ENCODE measurements at places on chromosomes 5 and 9.

DNA sequence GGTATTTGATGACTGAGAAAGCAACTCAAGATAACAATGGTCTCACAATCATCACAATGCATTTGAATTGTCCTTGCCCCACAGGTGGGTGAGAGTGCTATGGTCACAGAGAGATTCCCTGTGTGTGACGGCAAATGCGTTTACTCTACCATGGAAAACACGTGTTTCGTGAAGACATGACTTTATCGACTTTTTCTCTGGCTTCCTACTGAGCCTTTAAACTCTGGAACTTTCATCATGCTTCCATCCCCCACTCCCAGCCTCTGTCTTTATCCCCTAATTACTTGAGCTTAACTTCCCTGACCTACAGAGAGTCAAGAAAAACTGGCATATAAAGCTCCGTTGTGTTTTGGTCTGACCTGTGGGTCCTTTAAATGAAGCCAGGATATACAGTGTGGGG, 414.1 kb upstream of the CLINT1 start:
- DNase-seq = peak; percentile 49

GRCh38 chr9:136364942-136365774, 1.6 kb upstream of the DNLZ start:
- DNase-seq = no peak

GRCh38 chr5:92580814-92581213, 1000.2 kb downstream of the NR2F1-AS1 start:
- no peak for DNase-seq

DNA sequence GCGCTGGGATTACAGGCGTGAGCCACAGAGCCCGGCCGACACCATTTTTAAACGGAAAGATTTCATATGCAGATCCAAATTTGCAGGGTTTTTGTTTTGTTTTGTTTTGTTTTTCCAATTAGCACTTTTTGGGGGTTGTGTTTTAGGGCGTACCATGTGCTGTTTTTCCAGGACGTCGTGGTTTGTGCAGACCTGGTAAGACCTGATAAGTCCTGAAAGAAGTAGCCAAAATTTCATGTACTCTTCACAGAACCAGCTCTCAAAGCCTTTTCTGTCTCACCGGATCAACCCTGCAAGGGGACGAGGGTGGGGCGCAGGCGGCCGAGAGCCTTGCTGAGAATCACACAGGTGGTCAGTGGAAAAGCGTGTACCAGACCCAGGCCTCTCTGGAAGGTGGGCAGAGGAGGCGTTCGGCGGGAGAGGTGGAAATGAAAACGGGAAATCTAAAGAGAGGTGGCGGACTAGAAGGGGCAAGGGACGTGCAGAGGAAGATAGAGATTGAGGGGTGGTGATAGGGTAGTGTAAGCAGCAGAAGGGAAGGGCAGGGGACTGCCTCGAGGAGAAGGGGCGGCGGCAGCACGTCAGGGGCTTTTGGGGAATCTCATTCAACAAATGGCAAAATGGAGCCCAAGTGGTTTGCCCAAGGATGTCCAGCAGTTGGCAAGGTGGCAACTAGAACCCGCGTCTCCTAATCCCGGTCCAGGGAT, 1.1 kb upstream of the FAF2 start:
- peak; percentile 50 for DNase-seq

GRCh38 chr5:34822956-34823715, 15.8 kb upstream of the TTC23L start:
- DNase-seq = no peak

DNA sequence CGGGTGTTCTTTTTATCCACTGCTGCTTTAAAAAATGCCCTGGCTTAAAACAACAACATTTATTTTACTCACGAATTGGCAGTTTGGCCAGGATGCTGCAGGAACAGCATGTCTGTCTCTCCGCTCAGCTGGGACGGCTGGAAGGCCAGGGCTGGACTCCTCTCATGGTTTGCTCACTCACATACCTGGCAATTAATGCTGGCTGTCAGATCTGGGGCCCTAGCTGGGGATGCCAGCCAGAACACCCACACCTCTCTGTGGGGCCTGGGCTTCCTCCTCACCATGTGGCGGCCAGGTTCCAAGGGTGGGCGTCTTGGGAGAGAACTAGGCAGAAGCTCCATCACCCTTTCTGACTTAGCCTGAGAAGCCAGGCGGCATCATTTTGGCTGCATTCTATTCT, 189.1 kb upstream of the IL12B start:
- no peak for DNase-seq

All from ecto neural progenitor cell (in vitro differentiated cells).